IPS DF 19.7 (cell line): ENCODE measurements at places on chromosomes 2 and 18.

GRCh38 chr2:227717687-227718567, at the start of gene SLC19A3:
Gene SLC19A3, minus strand, starts transcription at chr2:227718028. Its CDS starts 15,710 bp downstream, at chr2:227702318.
- DNase-seq: peak; percentile 61

GRCh38 chr2:101574622-101575021, 99.7 kb upstream of the RFX8 start:
- DNase-seq: no peak

GRCh38 chr2:31107591-31108300, 30.5 kb downstream of the GALNT14 start:
- DNase-seq: no peak

DNA sequence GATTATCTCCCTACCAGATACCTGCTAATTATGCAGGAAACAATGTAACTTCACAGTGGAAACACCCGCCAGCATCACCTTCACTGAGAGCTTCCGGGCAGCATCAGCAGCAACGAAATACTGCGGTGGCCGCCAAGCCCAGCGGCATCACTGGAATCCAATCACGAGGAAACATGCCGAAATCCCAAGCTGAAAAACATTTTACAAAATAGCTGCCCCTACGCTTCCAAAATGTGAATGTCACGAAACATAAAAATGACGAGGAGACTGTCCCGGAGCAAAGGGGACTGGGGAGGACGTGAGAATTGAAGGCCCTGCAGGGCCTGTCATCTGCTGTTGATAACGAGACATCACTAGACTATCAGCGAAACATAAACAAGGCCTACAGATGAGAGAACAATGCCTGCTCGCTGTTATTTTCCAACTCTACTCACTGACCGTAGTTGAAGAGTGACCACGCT, 82.6 kb downstream of the HDAC4 start:
- DNase-seq: no peak

DNA sequence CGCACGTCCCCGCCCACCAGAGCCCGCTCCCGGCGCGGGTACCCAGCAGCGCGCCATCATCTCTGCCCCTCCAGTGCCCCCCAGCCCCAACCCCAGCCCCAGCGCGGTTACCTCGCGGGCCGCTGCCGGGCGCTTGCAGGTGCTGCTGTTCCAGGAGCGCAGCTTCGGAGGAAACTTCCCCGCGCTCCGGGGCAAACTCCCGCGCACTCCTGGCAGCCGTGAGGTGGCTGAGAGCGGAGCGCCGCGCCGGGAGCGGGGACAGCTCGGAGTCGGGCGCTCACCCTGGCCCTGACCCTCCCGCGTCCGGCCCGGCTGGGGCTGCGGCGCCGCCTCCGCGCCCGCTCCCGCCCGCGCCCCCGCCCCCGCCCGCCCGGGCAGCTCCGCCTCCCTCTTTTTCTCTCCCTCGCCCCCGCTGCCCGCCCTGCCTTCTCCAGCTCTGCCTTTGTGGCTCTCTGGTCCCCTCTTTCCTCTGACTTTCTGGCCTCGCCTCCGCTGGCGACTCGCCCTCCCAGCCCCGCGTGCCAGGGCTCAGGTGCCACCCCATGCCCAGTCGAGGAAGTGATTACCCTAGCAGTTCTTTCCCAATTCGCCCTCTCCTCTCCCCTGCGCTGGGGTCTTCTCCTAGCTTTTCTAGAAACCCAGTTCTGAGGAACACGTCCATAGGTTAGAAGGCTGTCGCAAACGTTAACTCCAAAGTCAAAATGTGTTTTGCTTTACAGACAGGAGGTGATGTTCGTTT, at the start of gene CHST9:
Gene CHST9, minus strand, starts transcription at position 284 of the 739 bp plus-strand sequence. CDS start 42,499 bp downstream, outside the sequence.
- DNase-seq: no peak

DNA sequence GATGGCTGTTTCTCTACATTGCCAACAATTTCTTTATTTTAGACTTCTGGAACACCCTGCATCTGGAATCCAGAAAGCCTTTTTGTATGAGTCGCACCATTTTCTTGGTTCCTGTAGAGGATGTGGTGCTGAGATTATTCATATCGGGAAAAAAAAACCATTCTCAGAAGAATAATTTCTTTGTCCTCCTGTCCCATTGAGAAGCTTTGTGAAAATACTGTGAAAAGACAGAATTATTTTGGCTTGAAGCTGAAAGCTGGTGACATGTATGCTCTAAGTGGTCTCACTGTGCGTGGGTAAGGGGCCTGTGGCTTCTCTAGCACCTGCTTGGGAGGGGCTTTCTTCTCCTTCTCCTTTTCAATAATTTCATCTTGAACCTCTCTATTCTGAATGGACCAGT, 138.4 kb downstream of the FAM210A start:
- DNase-seq: no peak

- DNase-seq: peak; percentile 67
Measured at GRCh38 chr2:74834792-74835755, 1.1 kb downstream of the HK2 start.

GRCh38 chr2:105862843-105863242, 118.1 kb downstream of the NCK2 start:
- DNase-seq: no peak

- no peak for DNase-seq
Measured at GRCh38 chr18:6744816-6745455, 15.4 kb downstream of the ARHGAP28 start.

DNA sequence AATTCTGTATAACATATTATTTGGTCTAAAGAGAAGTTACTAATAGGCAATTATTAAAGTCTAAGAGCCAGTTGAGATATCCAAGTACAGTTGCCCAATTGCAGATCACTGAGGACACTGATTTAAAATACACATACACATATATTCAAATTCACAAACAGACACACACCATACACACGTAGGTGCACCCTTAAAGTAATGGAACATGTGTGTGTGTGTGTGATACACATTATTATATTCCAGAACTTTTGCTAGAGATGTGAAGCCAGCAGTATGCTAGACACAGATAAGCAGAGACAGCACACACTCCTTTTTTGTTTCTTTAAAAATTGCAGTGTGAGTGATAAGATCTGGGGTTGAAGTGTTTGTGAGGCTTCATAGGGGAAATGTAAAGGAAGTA, 292.5 kb downstream of the CNTNAP5 start:
- DNase-seq: no peak

DNA sequence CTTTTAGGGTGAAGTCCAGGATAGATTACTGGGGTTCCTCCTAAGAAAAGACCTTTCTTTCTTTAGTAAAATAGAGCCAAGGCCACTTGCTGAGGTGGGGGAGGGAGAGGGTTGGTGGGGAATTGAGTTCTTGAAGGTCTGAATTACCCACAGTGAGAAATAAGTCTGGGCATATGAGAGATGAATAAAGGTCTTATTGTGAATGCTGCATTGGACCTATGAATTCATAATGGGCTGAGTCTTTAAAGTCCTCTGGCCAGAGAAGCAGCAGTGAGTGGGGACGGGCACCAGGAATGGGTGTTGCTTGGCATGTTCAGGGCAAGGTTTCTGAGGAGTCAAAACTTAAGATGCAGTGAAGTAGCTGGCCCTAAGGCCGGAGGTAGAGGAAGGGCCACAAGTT, 10.5 kb downstream of the MAPRE3 start:
- DNase-seq: no peak

- DNase-seq: no peak
Measured at GRCh38 chr2:47767880-47768609, 14.9 kb upstream of the MSH6 start.

DNA sequence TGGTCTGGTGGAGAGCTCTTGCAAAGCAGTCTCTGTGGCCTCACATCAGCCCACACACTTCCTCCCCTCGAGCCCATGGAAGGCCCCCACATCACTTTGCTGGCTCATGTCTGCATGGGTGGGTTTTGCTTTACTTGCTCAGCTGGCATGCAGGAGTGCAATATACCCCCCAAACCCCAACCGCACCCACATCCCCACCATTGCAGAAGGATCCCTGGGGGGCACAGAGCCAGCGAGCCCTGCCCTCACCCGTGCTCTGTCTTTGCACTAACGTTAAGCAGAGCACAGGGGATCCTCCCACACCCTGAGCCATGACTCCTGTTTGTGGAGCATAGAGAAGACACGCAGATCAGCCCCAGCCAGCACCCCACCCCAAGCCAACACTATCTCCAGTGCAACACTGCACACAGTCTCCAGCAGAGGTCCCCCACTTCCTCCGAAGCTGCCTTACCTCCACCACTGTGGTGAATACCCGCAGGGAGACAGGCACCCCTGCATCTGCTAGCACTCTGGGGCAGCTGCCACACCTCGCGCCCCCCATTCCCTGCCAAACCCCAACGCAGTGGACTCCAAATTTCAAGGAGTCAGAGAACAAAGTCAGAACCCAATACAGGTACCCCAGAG, 177.8 kb upstream of the RGPD4 start:
- DNase-seq: no peak

GRCh38 chr2:74493546-74493945, 5.9 kb downstream of the LBX2 start:
- DNase-seq: no peak

DNA sequence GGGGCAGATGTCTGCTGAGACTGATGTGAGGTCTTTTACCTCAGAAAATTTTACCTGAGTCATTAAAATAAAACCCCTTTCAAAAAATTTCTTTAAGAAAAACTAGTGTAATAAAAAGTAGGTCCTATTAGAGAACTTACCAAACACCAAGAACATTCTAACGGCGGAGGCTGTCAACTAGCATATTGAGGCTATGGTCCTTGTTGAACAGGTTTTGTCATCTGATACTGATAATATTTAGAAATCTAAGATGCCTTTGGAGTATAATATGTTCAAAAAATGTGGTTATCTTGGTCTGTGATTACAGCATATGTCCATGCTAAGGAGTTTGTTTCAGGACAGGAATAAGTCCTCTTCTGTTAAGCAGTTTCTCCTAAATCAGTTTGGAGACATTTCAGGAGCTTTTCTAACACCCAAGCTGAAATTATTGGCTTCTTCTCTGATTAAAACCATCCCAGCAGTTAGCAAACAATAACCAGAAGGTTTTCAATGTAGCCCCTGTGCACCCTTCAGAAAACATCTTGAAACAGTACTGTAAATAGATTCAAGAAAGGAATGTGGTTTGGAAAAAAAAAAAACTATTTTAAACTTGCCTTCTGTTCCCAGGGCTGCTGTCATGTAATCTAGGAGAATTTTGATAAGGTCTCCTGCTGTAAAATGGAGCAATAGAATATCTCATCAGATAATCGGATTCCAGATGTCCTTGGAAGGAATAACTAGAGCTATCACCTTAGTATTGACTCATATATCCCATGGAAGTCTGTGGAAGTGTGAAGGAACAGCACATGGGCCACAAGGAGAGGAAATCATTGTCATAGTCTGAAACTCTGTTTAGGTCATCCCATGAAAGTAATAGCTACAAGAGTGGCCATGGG, 58.7 kb upstream of the B3GNT2 start:
- no peak for DNase-seq

- no peak for DNase-seq
Measured at GRCh38 chr18:21273568-21273967, 31.5 kb downstream of the GREB1L start.

- no peak for DNase-seq
Measured at GRCh38 chr18:40606996-40607395, 1348.0 kb upstream of the PIK3C3 start.

DNA sequence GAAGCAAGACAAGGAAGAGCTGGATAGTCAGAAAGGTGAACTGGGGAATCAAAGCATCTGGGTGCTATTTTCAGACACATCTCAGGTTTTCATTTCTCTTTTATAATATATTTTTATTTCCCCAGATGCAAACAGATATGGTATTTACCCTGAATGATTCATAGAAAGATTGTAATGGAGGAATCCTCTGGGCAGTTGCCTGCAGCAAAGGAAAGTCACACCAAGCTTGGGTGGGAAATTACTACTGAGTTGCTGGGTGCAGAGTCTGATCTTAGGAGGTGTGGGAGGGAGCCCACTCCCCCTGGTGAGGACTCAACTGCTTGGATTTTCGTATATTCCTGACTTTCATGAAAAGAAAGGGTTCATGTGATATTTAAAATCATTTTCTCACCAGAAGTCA, 2.1 kb downstream of the EFR3B start:
- DNase-seq: no peak

- no peak for DNase-seq
Measured at GRCh38 chr2:49901202-49902065, 747.1 kb upstream of the FSHR start.

DNA sequence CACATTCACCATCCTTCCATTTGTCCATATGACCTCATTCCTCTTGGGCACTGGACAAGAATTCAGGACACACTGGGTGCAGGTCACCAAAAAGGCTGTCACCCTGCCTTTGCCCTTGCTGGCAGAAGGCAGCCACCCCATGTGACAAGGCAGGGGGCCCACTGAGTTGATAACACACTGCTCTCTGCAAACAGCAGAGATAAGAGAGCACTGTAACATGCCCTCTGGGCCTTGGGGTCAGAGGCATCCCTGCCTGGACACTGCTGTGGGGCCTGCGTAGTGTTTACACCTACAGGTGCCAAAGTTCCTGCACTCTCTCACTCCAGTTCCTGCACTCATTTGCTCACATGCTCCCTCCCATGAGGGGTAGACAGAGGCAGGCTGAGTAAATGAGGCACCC, 344.7 kb upstream of the TCF4 start:
- no peak for DNase-seq

- DNase-seq: no peak
Measured at GRCh38 chr18:59048378-59048777, 91.3 kb upstream of the SEC11C start.

DNA sequence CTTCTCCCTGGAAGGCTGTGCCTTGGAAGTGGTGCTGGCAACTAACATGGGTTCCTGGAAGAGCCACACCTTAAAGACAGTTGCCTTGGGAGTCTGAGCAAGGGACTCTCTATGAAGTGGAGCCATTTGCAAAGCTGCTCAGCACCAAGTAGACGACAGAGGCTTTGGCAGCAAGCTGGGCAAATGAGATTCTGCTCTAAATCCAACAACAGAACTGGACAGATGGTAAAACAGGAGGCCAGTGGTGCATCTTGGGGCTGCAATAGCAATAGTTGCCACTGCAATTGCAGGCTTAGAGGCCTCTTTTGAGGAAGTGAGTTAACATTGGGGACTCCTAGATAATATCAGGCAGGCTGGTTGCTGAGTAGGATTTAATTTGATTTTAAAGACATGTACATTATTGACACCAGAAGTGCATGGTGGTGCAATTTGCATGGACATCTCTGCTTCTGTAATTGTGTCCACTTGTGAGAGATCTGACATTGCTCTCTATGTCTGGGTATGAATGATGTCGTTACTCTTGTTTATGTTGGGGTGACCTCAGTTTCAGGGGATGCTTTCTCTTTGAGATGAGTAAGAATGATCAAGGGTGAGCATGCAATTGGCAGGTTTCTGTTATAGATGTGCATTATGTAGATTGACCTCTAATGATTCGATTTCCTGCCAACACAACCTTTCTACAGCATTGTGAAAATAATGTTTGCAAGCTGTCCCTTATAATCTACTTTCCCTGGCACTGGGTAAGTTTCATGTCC, 568.3 kb upstream of the MEX3C start:
- DNase-seq: no peak

- no peak for DNase-seq
Measured at GRCh38 chr2:200649724-200650123, 63.9 kb downstream of the AOX1 start.

- DNase-seq: no peak
Measured at GRCh38 chr2:158243392-158243791, 141.7 kb downstream of the UPP2 start.

GRCh38 chr2:205786976-205787375, 104.7 kb downstream of the NRP2 start:
- no peak for DNase-seq
